ENCODE measurements at places on chromosomes 6 and 20.

- DNase-seq = no peak
Measured at GRCh38 chr6:80638213-80639055, 532.0 kb downstream of the BCKDHB start.

DNA sequence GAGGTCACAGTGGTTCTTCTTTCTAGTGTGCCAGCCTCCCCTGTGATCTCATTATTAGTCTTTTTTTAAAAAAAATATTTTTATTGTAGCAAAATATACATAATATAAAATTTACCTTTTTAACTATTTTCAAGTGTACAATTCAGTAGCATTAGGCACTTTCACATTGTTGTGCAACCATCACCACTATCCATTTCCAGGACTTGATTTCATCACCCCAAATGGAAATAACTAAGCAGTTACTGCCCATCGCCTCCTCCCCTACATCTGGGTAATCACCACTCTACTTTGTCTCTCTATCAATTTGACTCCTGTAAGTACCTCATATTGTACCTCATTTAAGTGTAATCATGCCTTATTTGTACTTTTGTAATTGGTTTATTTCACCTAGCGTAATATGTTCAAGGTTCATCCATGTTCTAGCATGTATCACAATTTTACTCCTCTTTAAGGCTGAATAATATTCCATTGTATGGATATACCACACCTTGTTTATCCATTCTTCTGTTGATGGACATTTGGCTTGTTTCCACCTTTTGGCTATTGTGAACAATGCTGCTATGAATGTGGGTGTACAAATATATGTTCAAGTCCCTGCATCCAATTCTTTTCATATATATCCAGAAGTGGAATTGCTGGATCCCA, 68.6 kb upstream of the FYN start:
- no peak for DNase-seq

GRCh38 chr6:157514659-157515496, 133.9 kb downstream of the ZDHHC14 start:
- DNase-seq = no peak

DNA sequence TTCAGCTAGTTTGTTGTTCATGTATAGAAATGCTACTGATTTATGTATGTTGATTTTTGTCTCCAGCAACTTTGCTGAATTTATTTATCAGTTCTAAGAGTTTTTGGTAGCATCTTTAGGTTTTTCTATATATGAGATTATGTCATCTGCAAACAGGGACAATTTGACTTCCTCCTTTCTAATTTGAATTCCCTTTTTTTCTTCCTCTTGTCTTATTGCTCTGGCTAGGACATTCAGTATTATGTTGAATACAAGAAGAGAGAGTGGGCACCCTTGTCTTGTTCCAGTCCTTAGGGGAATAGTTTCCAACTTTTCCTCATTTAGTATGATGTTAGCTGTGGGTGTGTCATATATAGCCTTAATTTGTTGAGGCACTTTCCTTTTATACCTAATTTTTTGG, 58.2 kb downstream of the CDH26 start:
- no peak for DNase-seq

DNA sequence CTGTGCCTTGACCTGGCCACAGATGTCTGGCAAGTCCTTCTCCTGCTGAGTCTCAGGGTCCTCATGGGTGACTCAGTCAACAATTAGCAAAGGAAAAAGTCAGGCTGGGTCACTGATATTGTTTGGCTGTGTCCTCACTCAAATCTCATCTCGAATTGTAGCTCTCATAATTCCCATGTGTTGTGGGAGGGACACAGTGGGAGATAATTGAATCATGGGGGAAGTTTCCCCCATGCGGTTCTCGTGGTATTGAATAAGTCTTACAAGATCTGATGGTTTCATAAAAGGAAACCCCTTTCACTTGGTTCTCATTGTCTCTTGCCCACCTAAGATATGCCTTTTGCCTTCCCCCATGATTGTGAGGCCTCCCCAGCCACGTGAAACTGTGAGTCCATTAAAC, 45.7 kb downstream of the PREX1 start:
- no peak for DNase-seq

- no peak for DNase-seq
Measured at GRCh38 chr20:30284281-30284905, 973.1 kb upstream of the DEFB115 start.

- DNase-seq = peak; percentile 21
Measured at GRCh38 chr20:35883778-35884540, 70.3 kb downstream of the SCAND1 start.

DNA sequence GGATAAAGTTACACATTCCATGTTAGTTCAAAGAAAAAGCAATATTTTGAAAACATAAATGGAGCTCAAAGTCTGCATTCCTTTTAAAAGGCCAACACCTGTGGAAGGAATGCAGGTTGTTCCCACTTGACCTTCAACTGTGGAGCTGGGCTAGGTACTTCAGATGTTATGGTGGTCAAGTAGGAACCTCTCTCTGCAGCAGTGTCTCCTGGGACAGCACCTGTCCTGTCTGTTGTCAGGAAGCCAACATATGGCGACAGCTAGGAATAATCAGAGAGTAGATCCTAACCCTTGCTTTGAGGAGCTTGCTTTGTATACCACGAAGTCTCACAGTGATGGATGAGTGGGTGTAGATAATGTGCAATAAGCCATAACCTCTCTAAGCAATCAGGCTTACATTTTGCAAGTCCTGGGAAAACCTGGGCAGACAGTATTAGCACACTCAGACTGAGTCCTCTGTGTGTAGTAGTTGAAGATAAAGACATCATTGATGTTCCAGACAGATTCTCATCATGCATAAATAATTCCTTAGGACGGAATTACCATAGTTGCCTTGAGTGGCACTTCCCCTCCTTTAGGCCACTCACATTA, 347.5 kb downstream of the PRL start:
- no peak for DNase-seq

DNA sequence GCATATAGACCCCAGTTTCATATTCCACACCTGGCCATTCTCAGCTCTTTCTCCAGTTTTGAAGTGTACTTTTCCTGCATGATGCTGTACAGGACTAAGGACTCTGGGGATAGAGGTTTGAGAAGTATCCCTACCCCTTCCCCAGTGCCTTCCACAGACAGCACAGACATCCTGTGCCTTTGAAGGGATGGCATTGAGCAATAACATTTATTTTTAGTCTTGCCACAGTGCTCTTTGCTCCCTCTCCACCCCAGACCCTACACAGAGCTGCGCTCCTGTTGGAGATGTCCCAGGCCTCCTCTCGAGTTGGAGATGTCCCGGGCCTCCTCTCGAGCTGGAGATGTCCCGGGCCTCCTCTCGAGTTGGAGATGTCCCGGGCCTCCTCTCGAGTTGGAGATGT, 275.8 kb downstream of the FARS2 start:
- DNase-seq = no peak

- no peak for DNase-seq
Measured at GRCh38 chr20:62792940-62793756, 3.1 kb upstream of the MRGBP start.

DNA sequence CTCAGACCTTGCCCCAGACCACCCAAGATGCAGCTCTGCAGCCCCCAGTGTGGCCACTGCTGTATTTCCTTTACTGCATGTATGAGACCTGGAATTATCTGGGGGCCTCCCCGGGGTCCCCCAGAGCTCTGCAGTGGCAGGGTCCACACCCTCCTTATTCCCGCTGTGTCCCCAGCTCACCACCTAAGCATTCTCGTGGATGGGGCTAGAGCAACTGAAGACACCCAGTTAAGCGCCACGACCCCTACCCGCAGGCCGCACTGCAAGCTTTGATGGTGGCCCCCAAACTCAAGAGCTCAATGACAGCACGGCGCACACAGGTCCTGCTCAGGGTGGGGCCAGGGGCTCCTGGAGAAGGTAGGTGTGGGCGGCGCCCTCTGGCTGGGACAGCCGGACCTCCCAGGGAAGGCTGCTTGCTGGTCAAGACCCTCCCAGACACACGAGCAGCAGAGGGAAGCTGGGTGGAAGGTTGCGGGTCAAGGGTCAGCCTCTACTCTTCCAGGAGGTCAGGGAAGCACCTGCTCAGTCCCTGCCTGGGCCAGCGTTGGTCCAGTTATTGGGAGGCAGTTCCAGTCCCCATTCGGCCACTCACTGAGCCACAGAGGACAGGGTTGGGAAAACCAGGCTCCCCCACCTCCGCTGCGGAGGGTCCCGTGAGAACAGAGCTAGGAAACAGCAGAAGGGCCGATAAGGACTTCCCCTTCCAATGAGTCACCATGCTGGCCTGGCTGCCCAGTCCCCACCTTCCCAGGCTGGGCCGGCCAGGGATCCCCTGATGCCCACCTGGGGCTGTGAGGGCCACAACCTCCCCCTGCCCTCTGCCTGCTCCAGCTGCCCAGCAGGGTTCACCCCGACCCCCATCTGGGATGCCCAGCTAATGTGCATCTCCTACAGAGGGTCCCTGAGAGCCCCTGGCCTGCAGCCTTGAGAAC, 2.9 kb downstream of the LAMA5 start:
- DNase-seq = no peak

DNA sequence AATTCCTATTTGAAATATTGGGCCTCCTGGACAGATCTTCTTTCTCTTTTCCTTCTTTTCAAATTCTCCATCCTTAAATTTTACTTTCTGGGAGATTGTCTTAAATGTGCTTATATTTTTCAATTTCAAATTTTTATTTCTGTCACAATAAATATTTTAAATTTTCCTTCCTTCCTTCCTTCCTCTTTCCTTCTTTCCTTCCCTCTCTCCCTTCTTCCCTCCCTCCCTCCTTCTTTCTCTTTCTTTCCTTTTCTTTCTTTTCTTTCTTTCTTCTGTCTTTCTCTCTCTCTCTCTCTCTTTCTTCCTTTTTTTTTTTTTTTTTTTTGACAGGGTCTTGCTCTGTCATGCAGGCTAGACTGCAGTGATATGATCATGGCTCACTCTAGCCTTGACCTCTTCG, 16.7 kb upstream of the PNRC1 start:
- no peak for DNase-seq

DNA sequence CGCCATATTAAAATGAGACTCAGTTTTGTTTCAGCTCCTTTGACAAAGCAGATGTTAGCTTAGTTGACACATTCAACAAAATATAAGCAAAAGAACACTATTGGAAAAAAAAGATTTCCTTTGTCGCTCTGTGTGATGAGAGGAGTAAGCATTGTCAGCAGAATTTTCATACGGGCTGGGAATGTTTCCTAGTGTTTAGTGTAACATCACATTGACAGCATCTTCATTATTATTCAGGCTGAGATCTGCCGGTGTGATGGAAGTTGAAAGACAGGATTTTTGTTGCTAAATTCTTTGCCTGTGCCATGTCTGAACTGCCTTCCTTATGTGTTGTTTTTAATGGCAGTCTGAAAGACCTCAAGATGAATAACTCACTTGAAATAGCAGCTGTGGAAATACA, 49.1 kb downstream of the GRM1 start:
- DNase-seq = no peak

- DNase-seq = no peak
Measured at GRCh38 chr6:32151863-32152768, at the start of gene PRRT1. Gene PRRT1 (minus strand): TSS chr6:32151939. CDS start chr6:32151827, 112 bp downstream.

DNA sequence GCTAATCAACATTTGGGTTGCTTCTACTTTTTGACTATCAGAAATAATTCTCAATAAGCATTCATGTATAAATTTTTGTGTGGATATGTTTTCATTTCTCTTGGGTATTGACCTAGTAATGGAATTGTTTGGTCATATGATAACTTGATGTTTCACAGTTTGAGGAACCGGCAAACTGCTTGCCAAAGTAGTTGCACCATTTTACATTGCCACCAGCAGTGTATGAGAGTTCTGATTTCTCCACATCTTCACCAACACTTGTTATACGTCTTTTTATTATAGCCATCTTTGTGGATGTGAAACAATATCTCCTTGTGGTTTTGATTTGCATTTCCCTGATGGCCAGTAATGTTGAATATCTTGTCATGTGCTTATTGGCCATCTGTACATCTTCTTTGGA, 42.6 kb upstream of the TGM2 start:
- no peak for DNase-seq

DNA sequence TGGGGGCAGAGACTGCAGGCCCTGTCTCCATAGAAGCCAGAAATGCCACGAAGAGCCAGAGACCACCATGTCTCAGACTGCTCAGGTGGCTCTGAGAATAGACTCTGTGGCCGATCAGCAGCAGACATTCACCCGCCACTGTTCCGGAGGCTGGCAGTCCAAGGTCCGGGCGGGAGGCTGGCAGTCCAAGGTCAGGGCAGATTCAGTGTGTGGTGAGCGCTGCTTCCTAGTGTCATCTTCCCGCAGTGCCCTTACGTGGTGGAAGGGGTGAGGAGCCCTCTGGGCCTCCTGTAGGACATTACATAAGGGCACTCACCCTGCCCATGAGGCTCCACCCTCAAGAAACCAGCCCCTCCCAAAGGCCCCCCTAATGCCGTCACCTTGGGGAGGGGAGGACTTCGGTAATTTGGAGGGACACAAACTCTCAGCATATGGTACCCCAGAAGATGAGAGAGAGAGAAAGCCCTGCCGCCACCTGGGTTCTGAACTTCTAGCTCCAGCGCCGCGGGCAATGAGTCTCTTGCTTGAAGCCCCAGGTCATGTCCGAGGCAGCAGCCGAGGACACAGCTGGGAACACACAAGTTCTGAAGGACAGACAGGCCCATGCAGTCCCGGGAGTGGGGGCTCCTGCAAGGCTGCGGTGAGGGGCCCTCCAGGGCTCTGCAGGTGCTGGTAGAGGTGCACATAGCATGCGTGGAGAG, 36.4 kb downstream of the DACT2 start:
- no peak for DNase-seq

GRCh38 chr6:78511009-78511408, 356.3 kb upstream of the IRAK1BP1 start:
- DNase-seq = no peak

GRCh38 chr20:63121749-63122405, 94.1 kb downstream of the YTHDF1 start:
- DNase-seq = no peak

- DNase-seq = no peak
Measured at GRCh38 chr6:2810092-2810671, 31.5 kb downstream of the SERPINB1 start.

DNA sequence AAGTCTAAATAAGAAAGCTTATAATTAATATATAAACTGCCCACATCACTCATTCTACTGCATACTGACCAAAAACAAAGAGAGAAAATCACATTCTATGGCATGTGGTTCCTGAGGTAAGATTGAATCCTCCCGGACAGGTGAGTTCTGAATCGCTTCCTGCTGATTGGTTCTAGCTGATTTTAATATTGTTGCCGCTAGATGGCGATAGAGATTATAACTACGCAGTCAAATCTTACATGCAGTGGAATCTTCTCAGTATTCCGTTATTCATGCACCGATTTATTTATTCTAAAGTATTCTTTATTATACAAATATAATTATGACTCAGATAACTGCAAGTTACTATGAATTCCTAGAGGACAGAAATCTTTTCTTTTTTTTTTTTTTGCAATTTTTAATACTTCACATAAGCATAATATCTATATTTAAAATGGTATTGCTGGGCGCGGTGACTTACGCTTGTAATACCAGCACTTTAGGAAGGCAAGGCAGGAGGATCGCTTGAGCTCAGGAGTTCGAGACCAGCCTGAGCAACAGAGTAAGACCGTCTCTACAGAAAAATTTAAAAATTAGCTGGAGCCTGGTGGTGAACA, 24.2 kb upstream of the TMX4 start:
- no peak for DNase-seq

GRCh38 chr20:40848526-40848925, 159.5 kb upstream of the MAFB start:
- DNase-seq = no peak
